T-cell (primary cell): ENCODE measurements at places on chromosomes 3 and 15. TPM values are rescaled to one million over a fixed set of nuclear protein-coding genes. Genes with fewer than 3 reads are reported as not detected.

- DNase-seq, result no peak
Measured at GRCh38 chr15:29518442-29518841, 248.8 kb upstream of the NSMCE3 start.

- DNase-seq, result no peak
Measured at GRCh38 chr15:72227720-72228119, 3.3 kb downstream of the PKM start.

- no peak for DNase-seq
Measured at GRCh38 chr3:170383567-170383966, 26.1 kb downstream of the SKIL start.

- DNase-seq, result no peak
Measured at GRCh38 chr15:72217216-72217615, 13.8 kb downstream of the PKM start.

DNA sequence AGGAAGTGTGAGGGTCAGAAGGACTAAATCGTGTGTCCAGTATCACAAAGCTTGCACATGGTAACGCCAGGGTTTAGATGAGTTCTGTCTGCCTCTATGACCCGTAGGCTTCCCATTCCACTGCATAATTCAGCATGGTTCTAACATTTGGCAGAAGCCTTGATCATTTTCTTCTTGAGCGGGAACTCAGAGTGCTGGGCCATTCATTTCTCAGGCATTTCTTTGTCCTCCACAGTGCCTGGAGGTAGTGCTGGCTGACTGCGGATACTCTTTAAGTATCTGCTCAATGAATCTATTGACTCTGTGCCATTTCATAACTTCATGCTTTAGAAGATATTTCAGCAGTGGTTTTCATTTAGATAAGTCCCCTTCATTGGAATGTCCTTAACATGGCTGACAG is 370.2 kb downstream of the EPHB1 start:
- no peak for DNase-seq

DNA sequence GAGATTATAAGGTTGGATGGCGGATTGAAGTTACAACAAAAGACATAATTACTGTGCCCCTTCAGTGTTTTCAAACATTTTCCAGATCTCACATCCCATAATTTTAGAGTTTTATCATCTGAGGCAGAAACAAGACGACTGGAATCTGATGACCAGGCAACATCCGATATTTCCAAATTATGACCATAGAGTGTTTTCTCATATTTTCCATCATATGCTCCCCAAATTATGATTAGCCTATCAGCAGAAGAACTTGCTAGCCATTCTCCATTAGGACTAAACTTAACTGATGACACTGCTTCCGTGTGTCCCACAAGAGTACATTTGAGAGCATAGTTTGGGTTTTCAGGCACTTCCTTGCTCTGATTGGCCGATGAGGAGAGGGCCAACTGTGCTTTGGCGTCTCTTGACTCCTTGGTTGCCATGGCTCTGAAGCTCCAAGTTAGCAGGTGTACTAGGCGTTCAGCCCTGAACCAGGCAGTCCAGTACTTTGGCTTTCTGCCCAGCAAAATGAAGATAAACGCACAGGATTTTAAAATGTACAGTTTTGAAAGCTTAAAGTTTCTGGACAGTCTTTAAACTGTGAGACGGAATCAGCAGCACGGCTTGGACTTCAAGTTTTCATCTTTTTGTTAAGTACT is 638 bp downstream of the WDR5B start:
- peak; percentile 37 for DNase-seq

GRCh38 chr15:79265167-79265566 is 17.4 kb upstream of the ANKRD34C start:
- no peak for DNase-seq

- no peak for DNase-seq
Measured at GRCh38 chr3:46429671-46430070, 22.6 kb downstream of the CCRL2 start.

DNA sequence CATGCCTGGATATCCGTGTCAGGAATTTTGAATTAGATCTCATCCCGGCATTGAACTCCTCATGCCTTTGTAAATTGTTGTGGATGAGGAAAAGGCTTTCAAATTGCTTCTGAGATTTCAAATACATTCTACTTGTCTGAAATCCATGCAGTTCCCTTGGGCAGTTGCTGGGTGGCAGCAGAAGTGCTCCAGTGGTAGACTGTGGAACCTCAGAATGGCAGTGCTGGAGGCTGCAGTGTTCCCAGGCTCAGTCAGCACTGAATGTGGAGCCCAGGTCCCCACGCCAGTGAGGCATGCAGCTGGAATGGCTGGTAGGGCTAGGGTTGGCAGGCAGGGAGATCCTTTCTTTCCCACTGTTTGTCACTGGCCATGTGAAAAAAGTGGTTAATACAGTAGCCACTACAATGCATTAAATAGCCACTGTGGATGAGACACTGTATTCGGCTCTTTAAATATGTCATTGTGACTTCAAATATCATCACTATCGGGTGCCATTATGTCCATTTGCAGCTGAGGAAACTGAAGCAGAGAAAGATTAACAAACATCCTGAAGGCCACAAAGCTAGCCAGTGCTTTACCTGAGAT is 98.6 kb downstream of the TPRG1 start:
- peak; percentile 33 for DNase-seq

DNA sequence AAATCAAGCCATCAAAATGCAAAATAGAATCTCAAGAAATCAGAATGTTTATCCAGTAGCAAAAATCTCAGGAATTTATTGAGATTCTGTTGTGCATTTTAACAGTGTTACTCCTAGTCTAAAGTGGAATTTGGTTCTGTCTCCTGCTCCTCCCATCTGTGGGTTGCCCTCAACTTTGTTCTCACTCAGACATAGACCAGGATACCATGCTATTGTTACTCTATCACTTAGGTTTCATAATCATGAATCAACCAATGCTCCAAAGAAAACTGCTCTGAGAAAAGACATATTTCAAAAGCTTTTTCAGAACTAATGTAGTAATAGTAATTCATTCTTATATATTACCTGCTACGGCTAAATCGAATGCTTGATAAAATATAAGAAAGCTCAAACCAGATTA is 274.7 kb downstream of the RBMS3 start:
- no peak for DNase-seq

- DNase-seq, result no peak
Measured at GRCh38 chr15:98760112-98760826, 111.9 kb downstream of the IGF1R start.

- DNase-seq, result no peak
Measured at GRCh38 chr3:159458010-159458409, 530.6 kb upstream of the IL12A start.

DNA sequence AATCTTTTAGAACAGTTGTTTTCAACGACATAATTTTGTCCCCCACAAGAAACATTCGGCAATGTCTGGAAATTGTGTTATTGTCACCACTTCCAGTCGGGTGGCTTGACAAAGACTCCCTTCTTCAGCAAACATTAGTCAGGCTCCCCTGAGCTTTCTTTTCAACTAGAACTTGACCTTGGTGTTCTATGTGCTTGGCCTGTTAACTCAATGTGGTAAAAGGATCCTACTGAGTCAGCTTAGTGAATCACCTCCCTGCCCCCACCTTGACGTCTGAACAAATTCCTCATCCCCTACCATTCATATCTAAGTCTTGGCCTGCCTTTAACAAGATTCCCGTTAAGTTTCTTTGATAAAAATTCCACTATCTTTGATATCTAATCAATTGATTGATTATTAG is 465.0 kb upstream of the ROBO1 start:
- DNase-seq, result no peak

GRCh38 chr3:153855772-153856171 is 265.4 kb upstream of the ARHGEF26 start:
- no peak for DNase-seq

DNA sequence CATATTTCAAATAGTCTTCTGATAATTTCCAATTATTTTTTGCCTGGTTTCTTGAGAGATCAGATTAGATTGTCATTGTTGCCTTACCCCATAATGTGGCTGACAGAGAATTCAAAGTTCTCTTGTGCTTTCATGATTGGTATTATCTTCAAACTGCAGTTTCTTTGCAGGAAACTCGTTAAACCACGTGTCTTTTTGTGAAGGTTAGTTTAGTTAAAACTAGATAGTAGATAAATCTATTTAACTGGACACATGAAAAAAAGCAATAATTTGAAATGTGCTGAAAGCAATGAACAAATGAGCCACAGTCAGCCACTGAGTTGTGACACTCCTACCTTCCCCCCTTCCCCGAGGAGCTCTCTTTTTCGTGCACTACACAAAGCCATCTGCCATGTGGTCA is 327.5 kb upstream of the UMPS start:
- no peak for DNase-seq

DNAH12 gene
- total RNA-seq, result 0.28 TPM

C3orf49 gene
- not detected for total RNA-seq

GOLGA6D gene
- total RNA-seq, result not detected

SI gene
- total RNA-seq, result not detected

POLG gene
- total RNA-seq, result 171 TPM
